Hippocampal formation (tissue), 2 donors: ENCODE measurements at places on chromosomes 7 and 10.
A peak's percentile ranks its signal among the peaks of the same experiment; 100 is the strongest.

GRCh38 chr7:12623885-12624498, 53.5 kb downstream of the SCIN start:
- DNase-seq = no peak

DNA sequence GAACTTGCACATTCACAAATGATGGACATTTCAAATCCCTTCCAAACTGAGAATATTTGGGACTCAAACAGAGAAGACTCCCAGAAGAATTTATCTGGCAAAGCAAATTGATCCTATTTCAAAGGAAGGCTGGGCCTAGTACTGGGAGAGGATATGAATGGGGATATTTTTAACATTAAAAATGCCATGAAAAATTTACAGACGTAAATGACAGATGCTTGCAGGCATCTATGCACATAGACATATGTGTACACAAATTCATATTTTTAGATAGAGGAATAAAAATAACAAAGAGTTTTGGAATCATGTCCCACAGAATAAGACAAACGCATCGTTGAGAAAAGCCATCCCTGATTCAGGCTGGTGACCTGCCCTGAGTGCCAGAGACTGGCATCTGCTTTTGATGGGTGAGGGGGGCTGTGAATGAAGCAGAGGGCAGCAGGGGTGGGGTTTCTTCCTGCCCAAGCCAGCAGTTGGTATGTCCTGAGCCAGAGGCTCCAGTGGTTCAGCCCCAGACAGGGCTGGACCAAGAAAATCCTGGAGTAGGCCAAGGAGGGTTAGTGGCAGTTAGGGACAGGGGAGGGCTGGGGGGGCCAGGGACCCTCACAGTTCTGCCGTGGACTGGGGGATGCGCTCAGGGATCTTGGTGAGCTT, 138.5 kb downstream of the SLIT1 start:
- DNase-seq = no peak

GRCh38 chr7:106813705-106814305, 51.3 kb upstream of the PIK3CG start:
- DNase-seq = no peak

DNA sequence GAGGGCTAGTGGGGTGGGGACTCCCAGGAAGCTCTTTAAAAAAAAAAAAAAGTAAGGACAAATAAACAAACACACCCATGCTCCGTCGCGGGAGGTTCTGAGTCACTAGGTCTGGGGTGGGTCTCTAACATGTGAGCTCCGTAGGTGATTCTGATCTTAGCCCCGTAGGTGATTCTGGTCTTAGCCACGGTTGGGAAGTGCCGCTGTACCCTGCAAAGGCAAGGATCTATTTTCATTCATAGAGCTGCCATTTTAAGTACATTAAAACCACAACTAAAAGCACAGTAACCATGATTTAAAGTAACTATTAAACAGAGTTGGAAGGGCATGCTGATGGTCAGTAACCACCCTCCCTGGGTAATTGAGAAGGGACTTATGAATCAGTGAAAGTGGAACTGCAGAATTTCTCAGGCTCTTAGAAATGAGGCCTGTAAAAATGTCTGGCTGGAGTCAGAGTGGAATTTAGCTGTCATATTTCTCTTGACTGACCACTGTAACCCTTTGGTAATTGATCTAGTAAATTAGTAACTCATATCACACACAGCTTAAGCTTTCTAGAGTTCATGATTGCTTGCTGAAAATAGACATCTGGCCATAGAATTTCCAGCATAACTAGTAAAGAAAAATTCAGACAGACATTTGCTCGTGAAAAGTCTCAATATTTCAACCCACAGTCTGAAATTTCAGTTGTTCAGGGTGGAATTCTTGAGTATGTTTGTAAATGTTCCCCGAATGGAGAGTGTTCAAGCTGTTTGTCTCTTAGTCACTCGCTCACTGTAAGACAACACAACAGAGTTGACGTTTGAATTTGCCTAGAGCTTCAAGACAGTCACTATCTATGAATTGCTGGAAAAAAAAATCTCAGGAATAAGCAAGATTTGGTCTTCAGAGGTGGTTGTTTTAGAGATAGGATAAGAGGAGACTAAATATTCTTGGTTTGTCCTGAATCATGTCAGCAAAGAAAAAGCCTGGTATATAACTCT, 34.2 kb upstream of the TCF7L2 start:
- DNase-seq = no peak

GRCh38 chr10:1372212-1372611, 316.0 kb downstream of the WDR37 start:
- no peak for DNase-seq

DNA sequence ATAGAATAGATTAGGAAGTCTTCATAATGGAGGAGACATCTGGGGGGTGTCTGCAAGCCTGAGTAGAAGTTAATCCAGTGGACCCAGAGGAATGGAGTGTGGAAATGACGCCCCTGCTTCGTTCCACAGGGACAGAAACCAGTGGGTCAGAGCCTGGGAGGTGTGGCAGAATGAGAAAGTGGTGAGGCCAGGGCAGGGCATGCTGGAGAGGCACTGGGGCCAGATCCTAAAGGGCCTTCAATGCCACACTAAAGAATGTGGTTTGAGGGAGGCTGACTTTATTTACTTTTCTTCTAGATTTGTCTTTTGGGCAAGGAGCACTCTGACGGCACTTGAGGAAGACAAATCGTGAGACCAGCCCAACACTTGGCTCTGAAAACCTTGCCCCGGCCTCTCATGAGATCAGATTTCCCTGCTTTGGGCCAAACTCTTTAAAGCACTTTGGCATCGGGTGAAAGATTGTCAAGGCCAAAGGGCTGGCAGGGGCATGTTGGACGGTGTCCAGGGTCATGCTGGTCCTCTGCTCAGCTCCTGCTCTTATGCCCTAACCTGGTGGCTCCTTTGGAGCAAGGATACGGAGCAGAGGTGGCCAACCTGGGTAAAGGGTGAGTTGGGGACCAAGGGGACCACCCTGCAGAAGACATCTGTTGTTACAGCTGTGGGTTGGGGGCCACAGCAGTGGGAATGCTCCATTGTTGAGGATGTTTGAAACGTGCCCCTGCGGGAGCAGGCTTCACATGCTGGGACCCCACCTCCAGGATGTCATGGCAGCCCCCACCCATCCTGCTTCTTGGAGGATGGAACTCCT, 157.0 kb upstream of the ZMIZ1 start:
- no peak for DNase-seq

- no peak for DNase-seq
Measured at GRCh38 chr10:76583711-76584161, 1053.9 kb downstream of the KCNMA1 start.

GRCh38 chr7:56079450-56080185, 13.1 kb downstream of the PHKG1 start:
- peak; percentile 80 for DNase-seq

DNA sequence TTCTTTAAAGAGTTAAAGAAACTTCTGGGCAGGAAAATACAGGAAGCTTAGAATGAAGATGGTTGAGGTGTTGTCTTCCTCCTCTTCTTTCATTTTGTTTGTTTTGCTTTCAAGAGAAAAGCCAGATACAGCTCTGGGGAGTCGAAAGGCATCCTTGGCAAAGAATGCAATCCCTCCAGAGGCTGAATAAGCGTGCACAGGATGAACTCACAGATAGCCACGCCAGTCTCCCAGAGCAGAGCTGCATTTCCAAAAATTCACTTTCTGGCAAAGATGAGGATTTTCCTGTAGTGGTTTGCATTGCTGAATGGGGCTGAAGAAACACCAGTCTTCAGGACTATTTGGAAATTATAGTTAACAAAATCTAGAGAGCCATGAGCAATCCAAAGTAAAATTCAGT, 336.4 kb downstream of the NRG3 start:
- no peak for DNase-seq

- DNase-seq = no peak
Measured at GRCh38 chr10:93071177-93071472, 2.6 kb upstream of the CYP26A1 start.
